ENCODE measurements at places on chromosomes 3 and 15.

DNA sequence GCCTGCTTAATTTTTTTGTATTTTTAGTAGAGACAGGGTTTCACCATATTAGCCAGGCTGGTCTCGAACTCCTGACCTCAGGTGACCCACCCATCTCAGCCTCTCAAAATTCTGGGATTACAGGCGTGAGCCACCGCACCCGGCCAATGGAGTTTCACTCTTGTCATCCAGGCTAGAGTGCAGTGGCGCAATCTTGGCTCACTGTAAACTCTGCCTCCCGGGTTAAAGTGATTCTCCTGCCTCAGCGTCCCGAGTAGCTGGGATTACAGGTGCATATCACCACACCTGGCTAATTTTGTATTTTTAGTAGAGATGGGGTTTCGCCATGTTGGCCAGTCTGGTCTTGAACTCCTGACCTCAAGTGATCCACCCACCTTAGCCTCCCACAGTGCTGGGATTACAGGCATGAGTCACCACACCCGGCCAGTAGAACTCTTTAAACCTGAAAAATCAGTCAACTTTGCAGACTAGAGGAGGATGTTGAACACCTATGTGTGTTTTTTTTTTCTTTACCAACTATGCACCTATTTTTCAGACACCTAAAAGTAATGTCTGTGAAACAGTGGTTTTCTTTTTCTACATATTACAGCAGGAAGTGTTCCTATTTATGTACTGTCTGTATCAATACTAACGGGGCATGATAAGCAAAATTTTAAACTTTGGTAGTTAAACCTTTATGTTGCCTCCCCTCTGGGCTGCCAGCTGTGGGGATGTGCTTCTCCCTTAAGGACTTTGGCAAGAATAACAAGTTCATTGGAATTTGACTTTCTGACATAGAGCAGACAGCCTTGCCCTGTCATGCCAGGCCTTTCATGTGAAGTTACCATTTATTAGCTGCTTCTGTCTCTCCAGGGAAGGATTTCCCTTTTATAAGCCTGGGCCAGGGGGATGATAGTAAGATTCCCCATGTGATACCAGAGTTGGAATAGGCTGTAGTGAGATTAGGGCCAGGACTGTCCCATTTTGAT lies 8.1 kb downstream of the ARIH2 start:
- DNase-seq: no peak

DNA sequence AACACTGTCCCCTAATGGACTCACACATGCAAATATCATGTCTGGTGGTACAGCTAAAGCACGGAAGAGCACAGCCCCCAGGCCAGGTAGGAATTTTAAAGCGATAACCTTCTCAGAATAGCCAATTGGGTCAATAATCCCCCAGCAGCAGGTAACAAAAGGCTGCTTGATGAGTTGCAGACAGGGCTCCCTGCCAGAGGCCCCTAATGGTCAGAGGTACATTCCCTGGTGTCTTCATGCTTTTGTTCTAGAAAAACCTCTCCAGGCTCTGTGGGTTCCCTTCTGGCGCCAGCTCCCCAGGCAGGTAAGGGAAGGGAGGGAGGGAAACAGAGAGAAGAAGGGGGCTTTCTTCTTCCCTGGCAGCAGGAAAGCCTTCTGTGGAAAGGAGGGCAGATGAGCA lies 43.4 kb upstream of the PRTG start:
- DNase-seq: no peak

DNA sequence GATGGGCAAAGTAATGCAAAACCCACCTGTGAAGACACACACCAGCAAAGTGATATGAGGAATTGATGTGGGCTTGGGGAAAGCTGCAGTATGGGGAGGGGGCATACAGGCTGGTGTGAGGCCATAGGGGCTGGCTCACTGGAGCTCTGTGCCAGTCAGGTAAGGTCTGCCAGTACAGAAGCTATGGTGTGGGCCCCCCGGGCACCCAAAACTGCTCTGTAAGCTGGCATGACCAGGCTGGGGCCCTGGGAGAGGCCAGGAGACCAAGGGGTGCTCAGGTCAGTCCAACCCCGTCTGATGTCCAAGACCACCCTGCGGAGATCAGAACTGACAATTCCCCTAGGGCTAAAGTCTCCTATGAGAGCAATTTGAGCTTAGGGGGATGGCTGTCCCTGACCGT lies 163.1 kb downstream of the KCNMB2 start:
- DNase-seq: no peak

GRCh38 chr15:29867241-29868000 lies 45.2 kb upstream of the TJP1 start:
- no peak for DNase-seq

GRCh38 chr3:58514405-58514804 lies 22.5 kb downstream of the KCTD6 start:
- DNase-seq: no peak

DNA sequence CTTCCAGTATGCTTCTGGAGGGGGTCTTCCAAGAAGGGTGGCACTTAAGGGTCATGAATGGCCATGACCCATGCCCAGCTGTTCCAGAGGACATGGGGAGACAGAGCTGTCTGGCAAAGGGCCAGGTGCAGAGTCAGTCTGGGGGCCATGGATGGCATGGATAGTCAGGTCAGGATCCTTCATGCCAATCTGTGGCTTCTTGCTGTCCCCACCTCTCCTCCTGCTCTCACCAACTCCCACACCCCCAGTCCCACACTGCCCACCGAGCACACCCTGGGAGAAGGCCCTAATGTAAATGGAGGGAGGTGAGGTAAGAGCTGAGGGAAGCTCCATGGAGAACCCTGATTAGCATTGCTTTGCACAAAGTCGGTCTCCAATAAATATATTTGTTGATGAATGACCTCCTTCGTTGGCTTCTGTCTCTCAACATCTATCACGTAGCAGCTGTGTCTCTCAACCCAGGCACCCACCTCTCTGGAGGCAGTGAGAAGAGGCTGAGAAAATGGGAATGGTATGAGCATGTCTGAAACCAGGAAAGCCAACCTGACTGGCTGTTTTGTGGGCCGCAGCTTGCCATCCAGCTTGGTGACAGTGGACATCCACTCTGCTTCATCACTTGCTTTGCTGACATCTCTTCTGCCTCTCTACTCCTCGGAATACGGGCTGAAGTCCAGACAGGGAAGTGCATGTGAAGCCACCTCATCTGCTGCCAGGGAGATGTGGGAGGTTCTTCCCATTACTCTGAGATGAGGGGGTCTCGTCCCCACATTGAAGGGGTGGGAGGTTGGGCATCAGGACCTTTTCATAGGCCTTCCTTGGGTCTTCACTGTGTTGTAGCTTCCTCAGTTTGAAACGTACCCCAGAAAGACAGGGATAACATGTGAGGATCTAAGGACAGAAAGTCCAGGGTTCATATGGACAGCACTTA lies 37.7 kb upstream of the RAB6B start:
- no peak for DNase-seq

DNA sequence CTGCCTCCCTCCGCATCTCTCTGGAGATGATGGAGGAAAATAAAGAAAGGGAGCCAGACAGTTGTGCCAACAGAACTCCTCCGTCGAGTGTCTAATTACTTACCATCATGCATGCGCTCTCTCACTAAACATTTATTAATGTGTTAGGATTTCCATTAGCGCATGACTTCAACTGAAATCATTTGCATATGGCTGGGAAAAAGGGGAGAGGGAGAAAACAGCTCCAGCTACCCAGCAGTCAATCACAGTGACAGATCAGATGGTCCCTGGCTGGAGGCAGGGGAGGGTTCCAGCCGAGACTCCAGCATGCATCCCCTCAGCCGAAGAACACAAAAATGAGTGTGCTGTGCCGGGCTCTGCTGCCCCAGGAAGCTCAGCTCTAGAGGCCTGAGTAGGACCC lies 6.8 kb upstream of the RHO start:
- no peak for DNase-seq

GRCh38 chr15:94655249-94655880 lies 424.0 kb downstream of the MCTP2 start:
- no peak for DNase-seq

GRCh38 chr3:48301800-48302166 lies 31.7 kb downstream of the SPINK8 start:
- DNase-seq: no peak
